ENCODE measurements at places on chromosomes 12 and 14.

GRCh38 chr14:70707138-70708038 is 65.7 kb downstream of the TTC9 start:
- no peak for DNase-seq

DNA sequence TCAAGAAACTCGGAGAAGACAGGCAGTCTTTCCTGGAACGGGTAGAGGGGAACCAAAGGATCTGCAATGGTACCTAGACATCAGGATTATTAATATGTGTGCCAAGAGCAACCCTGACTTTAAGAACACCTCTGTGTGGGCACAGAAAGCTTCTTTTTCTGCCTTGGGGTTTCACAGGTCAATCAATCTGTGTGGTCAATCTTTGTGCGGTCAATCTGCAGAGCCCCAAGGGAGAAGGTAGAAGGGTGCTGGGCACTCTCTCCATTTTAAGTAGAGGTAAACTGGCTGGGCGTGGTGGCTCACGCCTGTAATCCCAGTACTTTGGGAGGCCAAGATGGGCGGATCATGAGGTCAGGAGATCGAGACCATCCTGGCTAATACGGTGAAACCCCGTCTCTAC is 100.7 kb downstream of the ARF6 start:
- DNase-seq: no peak

DNA sequence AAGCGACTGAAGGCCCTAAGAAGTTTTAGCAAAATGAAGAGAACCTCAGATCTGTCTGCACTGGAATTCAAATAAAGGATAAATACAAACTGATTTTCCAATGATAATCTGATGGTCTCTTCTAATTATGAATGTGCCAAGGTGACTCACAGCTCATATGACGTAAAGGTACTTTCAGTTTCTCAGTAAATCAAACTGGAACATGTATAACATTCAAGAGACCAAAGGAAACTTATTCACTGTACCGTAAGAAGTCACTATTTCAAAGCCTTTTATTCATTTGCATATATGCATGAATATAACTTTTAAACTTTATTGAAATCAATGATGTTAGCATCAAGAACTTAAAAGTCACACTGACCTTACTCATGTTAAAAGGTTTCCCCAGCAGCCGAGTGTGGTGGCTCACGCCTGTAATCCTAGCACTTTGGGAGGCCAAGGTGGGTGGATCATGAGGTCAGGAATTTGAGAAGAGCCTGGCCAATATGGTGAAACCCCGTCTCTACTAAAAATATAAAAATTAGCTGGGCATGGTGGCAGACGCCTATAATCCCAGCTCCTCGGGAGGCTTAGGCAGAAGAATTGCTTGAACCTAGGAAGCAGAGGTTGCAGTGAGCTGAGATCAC is 52.2 kb downstream of the ATXN2 start:
- no peak for DNase-seq

GRCh38 chr12:24555730-24556129 is 393.2 kb downstream of the BCAT1 start:
- DNase-seq: no peak

DNA sequence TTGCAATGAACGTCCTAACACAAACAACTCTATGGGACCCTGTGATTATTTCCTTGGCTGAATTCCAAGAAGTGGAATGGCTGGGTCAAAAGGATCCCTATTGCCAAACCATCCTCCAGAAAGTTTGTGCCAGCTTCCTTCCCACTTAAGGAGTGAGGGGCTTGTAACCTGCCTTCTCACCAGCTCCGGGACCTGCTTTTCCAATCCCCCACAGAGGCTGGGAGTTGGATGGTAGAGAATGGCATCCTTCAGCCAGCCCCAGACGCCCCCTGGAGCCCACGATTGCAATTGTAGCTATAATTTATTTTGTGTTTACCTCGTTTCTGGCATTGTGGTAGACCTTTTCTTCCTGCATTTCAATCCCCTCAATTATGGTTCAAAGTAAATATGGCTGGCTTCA is 9.7 kb upstream of the ZDHHC22 start:
- no peak for DNase-seq

DNA sequence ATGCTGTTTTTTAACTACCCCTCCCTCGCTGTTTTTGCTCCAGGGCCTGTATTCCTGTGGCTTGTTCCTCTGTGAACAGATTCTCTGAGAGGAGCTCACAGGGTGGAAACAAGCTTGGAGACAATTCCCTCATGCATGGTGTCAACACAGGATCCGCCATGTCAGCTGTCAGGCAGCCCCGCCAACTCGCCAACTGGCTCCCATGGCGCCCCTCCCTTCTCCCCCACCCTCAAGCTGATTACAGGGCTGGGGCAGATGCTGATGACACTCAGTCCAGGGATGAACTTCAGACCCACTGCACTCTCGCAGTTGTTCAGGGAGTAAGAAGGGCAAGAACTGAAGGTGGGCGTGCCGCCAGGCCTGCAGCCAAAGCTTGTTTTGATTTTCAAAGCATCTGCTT is 229.9 kb downstream of the NTF3 start:
- peak; percentile 92 for DNase-seq

- peak; percentile 100 for DNase-seq
Observed at GRCh38 chr14:22918804-22919600, at the start of gene RBM23. Gene RBM23 (minus strand): TSS chr14:22919149.

DNA sequence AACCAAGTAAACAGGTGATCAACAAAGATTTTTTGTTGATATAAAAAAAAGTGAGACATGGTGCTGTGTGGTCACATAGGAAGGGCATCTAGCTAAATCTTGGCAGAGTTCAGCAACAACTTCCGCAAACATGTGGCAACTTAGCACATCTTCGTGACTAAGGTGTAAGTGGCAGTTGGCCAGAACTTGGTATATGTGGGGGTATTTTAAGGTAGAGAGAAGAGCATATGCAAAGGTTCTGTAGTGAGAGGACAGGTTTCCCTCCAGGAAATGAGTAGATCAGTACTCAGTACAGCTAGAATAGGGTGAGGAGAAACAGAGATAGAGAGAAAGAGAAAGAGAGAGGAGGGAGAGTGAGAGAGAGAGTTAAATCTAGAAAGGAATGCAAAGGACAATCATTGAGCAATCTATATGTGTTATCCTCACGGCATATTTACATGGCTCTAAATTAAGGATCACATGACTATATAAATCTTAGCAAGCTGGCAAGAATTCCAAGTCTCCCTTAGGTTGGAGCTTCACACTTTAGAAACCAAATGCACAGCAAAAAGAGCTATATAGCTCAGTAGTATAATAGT is 227.7 kb upstream of the HMGA2 start:
- DNase-seq: no peak

DNA sequence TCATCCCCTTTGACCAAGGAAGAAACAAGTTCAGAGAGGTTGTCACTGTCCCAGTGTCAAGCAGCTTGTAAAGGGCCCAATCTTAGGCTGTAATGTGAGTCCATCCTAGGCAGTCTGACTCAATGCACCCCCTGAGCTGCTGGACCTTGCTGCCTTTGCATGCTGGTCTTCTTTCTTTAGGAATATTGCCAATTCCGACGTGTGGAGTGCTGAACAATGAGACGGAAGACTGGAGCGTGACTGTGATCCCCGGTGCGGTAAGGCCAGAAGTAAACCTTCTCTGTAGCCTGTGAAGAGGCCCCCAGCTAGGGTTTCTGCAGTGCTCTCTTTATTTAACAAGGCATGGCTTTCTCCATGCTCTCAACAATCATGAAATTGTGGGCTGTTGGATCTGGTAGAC is 963 bp downstream of the TCTN2 start:
- DNase-seq: no peak

All from tongue (tissue), 3 donors.